Activated CD8-positive, alpha-beta T cell treated with anti-CD3 and anti-CD28 coated beads for 36 hours (primary cell): ENCODE measurements at places on chromosomes 13 and 19. TPM values are rescaled to one million over a fixed set of nuclear protein-coding genes. Genes with fewer than 3 reads are reported as not detected.

DNA sequence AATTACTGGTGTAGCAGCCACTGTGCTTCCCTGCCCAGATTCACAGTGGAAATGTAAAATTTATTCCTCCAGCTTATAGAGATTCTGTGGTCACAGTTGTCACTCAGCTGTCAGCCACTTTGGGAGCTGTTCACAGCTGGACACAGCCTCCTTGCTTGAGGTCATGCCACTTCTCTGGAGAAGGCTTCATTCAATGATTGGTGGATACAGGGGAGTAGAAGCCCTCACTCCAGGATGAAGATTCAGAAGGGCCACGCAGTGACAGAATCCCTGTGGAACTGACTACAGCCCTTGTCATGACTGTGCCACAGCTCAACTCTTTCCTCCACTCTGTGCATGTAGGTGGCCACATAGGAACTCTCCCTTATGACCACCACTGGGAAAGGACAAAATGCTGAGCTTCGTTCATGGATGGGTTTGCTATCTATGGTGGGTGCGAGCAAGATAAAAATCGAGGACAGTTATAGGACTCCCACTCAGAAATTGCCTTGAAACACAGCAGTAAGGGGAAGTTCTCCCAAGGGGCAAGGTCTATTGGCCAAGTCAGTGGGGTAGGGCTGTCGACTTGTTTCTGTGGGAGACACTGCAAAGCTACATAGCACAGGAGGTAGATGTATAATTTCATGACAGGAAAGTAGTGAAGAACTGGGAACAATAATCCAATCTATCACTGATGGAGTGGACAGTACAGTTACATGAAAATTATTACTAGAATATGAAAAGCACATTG, 98.7 kb downstream of the CCNA1 start:
- no peaks in the 10 kb centered on the region for H3K36me3 ChIP-seq
- no peak overlapping the region for H3K4me3 ChIP-seq
- H3K27me3 ChIP-seq, result no peaks in the 10 kb centered on the region

DNA sequence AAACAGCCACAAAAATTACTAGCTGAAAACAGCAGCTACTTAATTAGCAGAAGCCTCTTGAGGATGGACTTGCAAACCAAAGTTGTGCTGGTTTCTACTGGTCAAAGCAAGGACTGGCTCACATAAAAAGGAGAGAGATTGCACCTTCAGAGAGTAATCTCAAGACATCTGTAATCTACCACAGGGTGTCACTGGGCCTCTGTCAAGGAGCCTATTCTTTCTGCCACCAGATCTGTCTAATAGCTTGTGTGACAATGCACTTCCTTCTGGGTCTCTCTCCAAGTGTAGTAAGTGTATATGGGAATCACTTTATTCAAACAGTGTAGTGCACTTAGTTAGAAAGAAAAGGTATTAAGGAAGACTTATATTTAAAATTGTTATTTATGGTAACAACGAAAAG, 24.4 kb upstream of the ZNF561 start:
- no peak overlapping the region for H3K4me3 ChIP-seq
- H3K27me3 ChIP-seq, result no peaks in the 10 kb centered on the region
- H3K4me1 ChIP-seq, result peaks cover 2% of the 10 kb centered on the region
- H3K27ac ChIP-seq, result no peak overlapping the region
- H3K36me3 ChIP-seq, result peaks cover 48% of the 10 kb centered on the region
- DNase-seq, result no peak

GRCh38 chr19:42191855-42192254, 25.6 kb downstream of the DEDD2 start:
- H3K27ac ChIP-seq, result peak overlapping the region; percentile 2
- H3K27me3 ChIP-seq, result no peaks in the 10 kb centered on the region
- H3K4me1 ChIP-seq, result peaks cover 32% of the 10 kb centered on the region
- peaks cover 11% of the 10 kb centered on the region for H3K36me3 ChIP-seq
- no peak overlapping the region for H3K4me3 ChIP-seq
- peak; percentile 75 for DNase-seq

DNA sequence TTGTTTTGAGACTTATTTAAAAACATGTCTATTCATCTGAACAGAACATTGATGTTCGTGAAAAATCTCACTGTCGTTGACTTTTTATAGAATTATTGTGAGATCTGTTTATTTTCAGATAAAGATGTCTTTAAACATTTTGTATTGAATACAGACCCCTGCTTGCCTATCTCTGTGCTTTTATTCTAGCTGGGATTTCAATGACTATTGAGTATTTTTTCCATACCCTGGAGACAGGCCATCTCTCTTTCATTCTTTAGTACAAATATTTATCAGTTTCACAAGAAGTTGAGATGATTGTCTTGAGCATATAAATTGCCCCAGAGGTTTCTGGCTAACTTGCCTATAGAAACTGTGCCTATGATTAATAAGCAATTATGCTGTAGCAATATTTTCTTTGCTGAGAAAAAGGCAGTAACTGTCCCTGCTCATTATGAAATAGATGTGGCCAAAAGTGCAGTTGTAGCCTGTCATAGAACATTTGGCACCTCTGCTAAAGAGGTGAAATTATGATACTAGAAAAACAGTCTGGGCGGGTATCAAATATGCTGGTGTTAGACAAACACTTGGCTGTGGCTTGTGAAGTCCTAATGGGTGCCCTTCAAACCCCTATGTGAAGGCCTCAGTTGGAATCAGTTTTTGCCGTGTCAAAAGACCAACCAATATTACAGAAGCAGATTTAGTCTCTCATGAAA, 360.6 kb downstream of the HS6ST3 start:
- DNase-seq, result no peak
- no peaks in the 10 kb centered on the region for H3K27me3 ChIP-seq
- no peak overlapping the region for H3K4me3 ChIP-seq
- no peaks in the 10 kb centered on the region for H3K4me1 ChIP-seq
- H3K27ac ChIP-seq, result no peak overlapping the region

- no peaks in the 10 kb centered on the region for H3K36me3 ChIP-seq
- peaks cover 1% of the 10 kb centered on the region for H3K27me3 ChIP-seq
- H3K4me3 ChIP-seq, result no peak overlapping the region
- peaks cover 7% of the 10 kb centered on the region for H3K4me1 ChIP-seq
- DNase-seq, result no peak
Observed at GRCh38 chr13:49938921-49939320, 2.8 kb upstream of the SPRYD7 start.

GRCh38 chr13:45816427-45816826, 35.1 kb downstream of the SIAH3 start:
- no peak overlapping the region for H3K27ac ChIP-seq
- H3K36me3 ChIP-seq, result no peaks in the 10 kb centered on the region
- no peak for DNase-seq
- no peaks in the 10 kb centered on the region for H3K27me3 ChIP-seq

- H3K4me1 ChIP-seq, result peaks cover 37% of the 10 kb centered on the region
- peak overlapping the region; percentile 51 for H3K4me3 ChIP-seq
- H3K27ac ChIP-seq, result peak overlapping the region; percentile 79
- DNase-seq, result peak; percentile 98
- peaks cover 2% of the 10 kb centered on the region for H3K27me3 ChIP-seq
Observed at GRCh38 chr19:18044825-18045304, 36.9 kb downstream of the ARRDC2 start.

- no peak for DNase-seq
- no peak overlapping the region for H3K27ac ChIP-seq
- H3K4me3 ChIP-seq, result no peak overlapping the region
- H3K36me3 ChIP-seq, result no peaks in the 10 kb centered on the region
Observed at GRCh38 chr13:34776390-34776981, 165.6 kb upstream of the NBEA start.

GRCh38 chr19:56566904-56567273, 379 bp upstream of the ZNF470 start:
- H3K27ac ChIP-seq, result peak overlapping the region; percentile 92
- peak; percentile 66 for DNase-seq
- no peaks in the 10 kb centered on the region for H3K27me3 ChIP-seq
- peaks cover 77% of the 10 kb centered on the region for H3K36me3 ChIP-seq
- H3K4me1 ChIP-seq, result peaks cover 15% of the 10 kb centered on the region
- peak overlapping the region; percentile 98 for H3K4me3 ChIP-seq

- H3K4me3 ChIP-seq, result peak overlapping the region; percentile 68
- no peaks in the 10 kb centered on the region for H3K27me3 ChIP-seq
- DNase-seq, result peak; percentile 83
Observed at GRCh38 chr19:49889687-49890348, 6.9 kb downstream of the IL4I1 start.

- peak overlapping the region; percentile 96 for H3K4me3 ChIP-seq
- DNase-seq, result no peak
- no peaks in the 10 kb centered on the region for H3K27me3 ChIP-seq
- H3K4me1 ChIP-seq, result peaks cover 34% of the 10 kb centered on the region
Observed at GRCh38 chr13:27250833-27251165, 559 bp upstream of the RPL21 start.

DNA sequence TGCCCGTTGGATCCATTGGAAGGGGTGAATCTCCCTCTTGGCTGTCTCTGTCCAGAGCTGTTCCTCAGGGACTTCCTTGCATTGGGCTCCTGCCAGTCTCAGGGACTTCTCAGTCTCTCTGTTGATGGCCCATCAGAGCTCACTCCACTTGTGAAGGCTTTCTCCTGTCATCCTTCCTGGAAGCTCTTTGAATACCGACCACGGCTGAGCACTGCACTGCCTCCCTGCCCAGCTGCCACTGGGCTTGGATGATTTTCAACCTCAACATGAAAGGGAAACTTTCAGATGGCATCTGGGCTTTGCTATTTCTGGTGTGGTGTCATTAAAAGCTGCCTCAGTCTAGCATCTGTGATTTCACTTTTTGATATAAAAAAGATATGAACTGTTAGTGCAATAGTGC, 66.1 kb upstream of the ANKRD10 start:
- no peaks in the 10 kb centered on the region for H3K4me1 ChIP-seq
- no peaks in the 10 kb centered on the region for H3K36me3 ChIP-seq
- no peak overlapping the region for H3K4me3 ChIP-seq
- peaks cover 41% of the 10 kb centered on the region for H3K27me3 ChIP-seq

GRCh38 chr13:98313922-98314292, 136.8 kb upstream of the RNF113B start:
- peaks cover 5% of the 10 kb centered on the region for H3K27me3 ChIP-seq
- H3K36me3 ChIP-seq, result no peaks in the 10 kb centered on the region
- no peak overlapping the region for H3K27ac ChIP-seq
- DNase-seq, result no peak
- no peaks in the 10 kb centered on the region for H3K4me1 ChIP-seq
- no peak overlapping the region for H3K4me3 ChIP-seq

DNA sequence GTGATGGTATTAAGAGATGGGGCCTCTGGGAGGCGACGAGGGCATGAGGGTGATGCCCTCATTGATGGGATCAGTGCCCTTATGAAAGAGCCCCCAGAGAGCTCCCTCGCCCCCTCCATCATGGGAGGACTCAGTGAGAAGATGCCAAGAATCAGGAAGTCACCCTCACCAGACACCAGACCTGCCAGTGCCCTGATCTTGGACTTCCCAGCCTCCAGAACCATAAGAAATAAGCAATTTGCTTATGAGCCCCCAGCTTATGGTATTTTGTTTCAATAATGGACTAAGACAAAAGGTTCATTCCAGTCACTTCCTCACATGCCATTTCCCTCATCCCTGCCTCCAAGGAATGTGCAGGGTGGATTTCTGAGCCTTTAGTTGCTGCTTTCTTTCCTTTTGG, 129.7 kb downstream of the KDM4B start:
- no peak for DNase-seq
- no peaks in the 10 kb centered on the region for H3K27me3 ChIP-seq
- no peaks in the 10 kb centered on the region for H3K4me1 ChIP-seq

- peaks cover 8% of the 10 kb centered on the region for H3K27me3 ChIP-seq
- peaks cover 5% of the 10 kb centered on the region for H3K4me1 ChIP-seq
- no peak overlapping the region for H3K27ac ChIP-seq
- H3K36me3 ChIP-seq, result no peaks in the 10 kb centered on the region
Observed at GRCh38 chr13:112890316-112891145, 78.5 kb upstream of the MCF2L start.

TEX26 gene
- total RNA-seq, result not detected

ATP4A gene
- total RNA-seq, result not detected

UPF1 gene
- total RNA-seq, result 87.6 TPM

ZNF749 gene
- total RNA-seq, result 19.5 TPM

ENOX1 gene
- total RNA-seq, result 0.09 TPM
